ENCODE measurements at places on chromosomes 2 and 18. TPM values are rescaled to one million over a fixed set of nuclear protein-coding genes. Genes with fewer than 3 reads are reported as not detected.

GRCh38 chr2:157172866-157173578 lies 84.5 kb upstream of the GALNT5 start:
- no peak for DNase-seq

GRCh38 chr2:156065912-156066311 lies 266.6 kb downstream of the NR4A2 start:
- DNase-seq, result no peak

- no peak for DNase-seq
Observed at GRCh38 chr2:147101941-147102790, 742.7 kb upstream of the ACVR2A start.

GRCh38 chr2:196205881-196206435 lies 34.6 kb upstream of the STK17B start:
- DNase-seq, result no peak

GRCh38 chr2:187552828-187553681 lies 1.2 kb downstream of the TFPI start:
- no peak for DNase-seq

The PRR30 gene
- total RNA-seq, result not detected

The GALNT13 gene
- total RNA-seq, result not detected
